H9 (cell line): ENCODE measurements at places on chromosomes 13 and 19.
A peak's percentile ranks its signal among the peaks of the same experiment; 100 is the strongest.

DNA sequence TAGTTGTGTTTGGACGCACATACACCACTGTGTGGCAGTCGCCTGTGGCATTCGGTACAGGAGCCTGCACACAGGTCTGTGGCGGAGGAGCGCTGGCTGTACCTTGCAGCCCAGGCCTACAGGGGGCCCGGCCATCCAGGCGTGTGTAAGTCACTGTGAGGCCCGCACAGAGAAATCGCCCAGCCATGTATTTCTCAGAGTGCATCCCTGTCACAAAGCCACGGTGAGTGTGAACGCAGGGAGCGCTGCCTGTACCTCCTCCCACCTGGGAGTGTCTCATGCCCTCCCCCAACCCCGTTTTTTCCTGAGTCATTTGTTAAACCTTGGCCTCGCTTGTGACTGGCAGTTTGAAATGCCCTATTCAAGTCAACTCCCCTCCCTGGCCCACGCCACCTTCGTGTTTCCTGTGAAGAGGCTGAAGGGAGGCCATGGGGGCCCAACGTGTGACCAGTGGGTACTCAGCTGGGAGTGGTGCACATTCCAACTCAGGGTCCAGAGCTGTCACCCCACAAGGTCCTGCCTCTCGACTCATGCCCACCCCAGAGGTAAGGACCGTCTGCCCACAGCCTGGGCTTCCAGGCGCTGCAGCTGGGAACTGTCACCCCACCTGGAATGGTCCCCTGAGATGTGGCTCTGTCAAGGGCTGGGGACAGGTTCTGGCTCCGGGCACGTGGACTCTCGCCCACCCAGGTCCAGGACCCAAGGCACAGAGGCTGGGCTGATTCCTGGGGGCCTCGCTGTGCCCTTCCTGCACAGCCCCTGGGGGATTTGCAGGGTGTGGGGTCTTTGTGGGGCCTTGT lies 11.6 kb upstream of the RASA3 start:
- H3K27me3 ChIP-seq, result no peaks in the 10 kb centered on the region
- no peak overlapping the region for H3K4me3 ChIP-seq
- H3K27ac ChIP-seq, result no peak overlapping the region
- H3K36me3 ChIP-seq, result no peaks in the 10 kb centered on the region

DNA sequence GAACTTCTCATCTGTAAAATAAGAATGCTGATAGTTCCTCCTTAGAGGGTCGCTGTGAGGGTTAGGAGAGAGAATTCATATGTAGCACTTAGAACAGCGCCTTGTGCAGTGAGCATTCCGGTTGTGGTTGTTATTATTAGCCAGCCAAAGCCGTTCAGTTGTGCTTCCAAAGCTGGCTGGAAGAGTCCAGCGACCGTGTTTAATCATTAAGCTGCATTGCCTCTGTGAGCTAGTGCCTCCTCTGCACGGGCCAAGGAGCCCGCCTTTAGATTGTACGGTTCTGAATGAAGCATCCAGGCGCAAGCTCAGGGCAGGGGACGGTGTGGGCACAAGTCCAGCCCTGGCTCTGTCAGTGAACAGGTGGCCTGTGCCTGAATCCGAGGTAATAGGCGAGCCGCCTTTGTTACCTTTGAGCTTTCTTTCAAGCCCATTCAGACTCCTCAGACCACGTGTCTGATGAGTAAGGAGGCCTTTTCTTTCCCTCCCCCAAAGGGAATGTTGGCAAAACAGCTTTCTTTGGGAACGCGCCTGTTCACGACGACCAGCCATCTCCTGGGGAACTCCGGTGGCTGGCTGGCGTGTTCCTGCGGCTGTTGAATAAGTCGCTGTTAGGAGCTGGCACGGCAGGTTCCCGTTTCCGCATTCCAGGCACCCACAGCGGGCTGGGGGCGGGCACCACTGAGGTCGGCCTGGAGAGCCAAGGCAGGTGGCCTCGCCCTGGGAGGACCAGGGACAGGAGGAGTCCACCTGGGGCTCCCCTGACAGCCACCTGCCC lies 25.1 kb downstream of the SIPA1L3 start:
- H3K4me3 ChIP-seq, result peak overlapping the region; percentile 46
- H3K36me3 ChIP-seq, result peaks cover 34% of the 10 kb centered on the region
- H3K27me3 ChIP-seq, result no peaks in the 10 kb centered on the region
- peaks cover 17% of the 10 kb centered on the region for H3K4me1 ChIP-seq
- DNase-seq, result peak; percentile 81

- no peaks in the 10 kb centered on the region for H3K4me1 ChIP-seq
- no peak overlapping the region for H3K27ac ChIP-seq
- DNase-seq, result no peak
- no peaks in the 10 kb centered on the region; the same call in 1 of the 2 replicates for H3K27me3 ChIP-seq
- H3K36me3 ChIP-seq, result peaks cover 4% of the 10 kb centered on the region; the same call in 1 of the 2 replicates
These were observed 90.8 kb downstream of the UQCRFS1 start for GRCh38 chr19:29122185-29122584.

DNA sequence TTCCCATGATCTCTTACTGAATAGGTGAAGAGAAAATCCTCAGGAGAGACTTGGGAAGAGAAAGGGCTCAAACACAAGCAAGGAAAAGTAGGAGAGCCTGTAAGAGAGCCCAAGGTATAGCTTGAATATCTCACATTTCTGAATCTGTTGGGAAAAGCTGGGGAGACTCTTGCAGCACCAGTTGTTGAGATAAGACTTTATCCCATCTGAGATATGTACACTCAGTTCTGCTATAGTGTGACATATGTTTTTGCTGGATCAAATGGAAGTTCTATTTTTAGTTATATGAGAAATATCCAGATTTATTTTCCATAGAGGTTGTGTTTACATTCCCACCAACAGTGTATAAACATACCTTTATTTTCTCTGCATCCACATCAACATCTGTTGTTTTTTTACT lies 246.1 kb downstream of the NDFIP2 start:
- no peak for DNase-seq
- no peaks in the 10 kb centered on the region for H3K27me3 ChIP-seq
- H3K27ac ChIP-seq, result no peak overlapping the region
- no peaks in the 10 kb centered on the region for H3K4me1 ChIP-seq

DNA sequence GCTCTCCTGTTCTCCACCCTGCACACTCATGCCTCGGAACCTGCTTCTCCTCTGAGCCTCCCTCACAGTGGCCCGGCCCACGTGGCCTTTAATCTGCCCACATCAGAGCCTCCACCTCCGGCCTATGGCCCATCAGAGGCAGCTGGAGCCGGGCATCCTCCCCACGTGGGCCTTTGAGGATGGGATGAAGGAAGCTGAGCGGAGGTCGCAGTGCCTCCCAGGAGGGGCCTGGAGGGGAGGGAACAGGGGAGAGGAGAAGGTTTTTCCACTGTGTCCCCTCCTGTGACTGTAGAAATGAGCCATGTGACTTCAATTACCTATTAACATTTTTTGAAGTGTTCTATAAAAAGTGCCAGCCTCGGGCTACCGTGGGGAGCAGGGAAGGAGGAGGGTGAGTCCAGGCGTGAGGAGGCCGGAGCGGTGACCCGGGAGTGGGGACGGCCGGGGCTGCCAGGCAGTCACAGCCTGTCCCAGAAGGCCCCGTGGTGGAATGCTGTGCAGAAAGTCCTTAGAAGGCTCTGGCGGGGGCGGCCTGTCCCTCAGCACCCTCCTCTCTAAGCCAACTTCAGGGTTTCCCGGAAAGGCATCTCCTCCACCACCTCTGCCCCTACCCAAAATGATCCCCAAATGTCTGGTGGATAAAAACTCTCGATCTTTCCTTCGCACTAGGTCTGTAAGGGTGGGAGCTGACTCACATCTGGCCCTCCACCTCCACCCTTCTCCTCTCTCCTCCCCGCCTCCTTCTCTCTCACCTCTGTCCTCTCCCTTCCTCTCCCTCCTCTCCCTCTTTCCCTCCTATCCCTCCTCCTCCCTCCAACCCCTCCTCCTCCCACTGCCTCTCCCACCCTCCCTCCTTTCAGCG lies 24.8 kb upstream of the SLC1A5 start:
- no peak overlapping the region; the same call in 2 of the 3 replicates for H3K4me3 ChIP-seq
- H3K27me3 ChIP-seq, result no peaks in the 10 kb centered on the region
- no peak overlapping the region for H3K27ac ChIP-seq
- no peak for DNase-seq

DNA sequence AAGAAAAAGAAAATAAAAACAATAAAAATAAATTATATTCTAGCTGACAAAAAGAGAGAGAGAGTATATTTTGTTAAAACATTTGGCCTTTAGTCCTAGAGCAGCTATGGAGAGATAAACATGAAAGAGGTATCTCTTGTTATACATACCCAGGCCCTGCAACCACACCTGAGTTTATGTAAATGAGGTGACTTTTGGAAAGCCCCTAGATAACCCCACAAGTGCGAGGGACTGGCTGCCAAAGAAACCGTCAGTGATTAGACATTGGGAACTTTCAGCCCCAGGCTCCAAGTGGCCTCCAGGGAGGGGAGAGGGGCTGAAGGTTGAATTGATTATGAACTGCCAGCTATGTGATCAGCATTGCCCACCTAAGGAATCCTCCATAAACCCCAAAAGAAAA lies 2.1 kb upstream of the NLRP7 start:
- no peaks in the 10 kb centered on the region for H3K27me3 ChIP-seq
- DNase-seq, result no peak
- H3K4me3 ChIP-seq, result no peak overlapping the region
- no peak overlapping the region for H3K27ac ChIP-seq
- H3K36me3 ChIP-seq, result no peaks in the 10 kb centered on the region

- no peaks in the 10 kb centered on the region for H3K4me1 ChIP-seq
- H3K4me3 ChIP-seq, result no peak overlapping the region
These were observed 5.4 kb upstream of the SOX1 start for GRCh38 chr13:112061367-112062061.
